Uterus (tissue), 4 donors: ENCODE measurements at places on chromosomes 1 and 21. TPM values are rescaled to one million over a fixed set of nuclear protein-coding genes. Genes with fewer than 3 reads are reported as not detected.

- DNase-seq, result no peak
Measured at GRCh38 chr1:192538407-192539296, 36.9 kb upstream of the RGS1 start.

- no peak for DNase-seq
Measured at GRCh38 chr1:190908691-190909090, 431.0 kb upstream of the BRINP3 start.

GRCh38 chr1:26287033-26287711, 7.3 kb downstream of the SH3BGRL3 start:
- no peak for DNase-seq

GRCh38 chr1:181166377-181167196, 78.1 kb downstream of the IER5 start:
- DNase-seq, result peak; percentile 66

- no peak for DNase-seq
Measured at GRCh38 chr1:7620196-7620595, 150.9 kb upstream of the VAMP3 start.

DNA sequence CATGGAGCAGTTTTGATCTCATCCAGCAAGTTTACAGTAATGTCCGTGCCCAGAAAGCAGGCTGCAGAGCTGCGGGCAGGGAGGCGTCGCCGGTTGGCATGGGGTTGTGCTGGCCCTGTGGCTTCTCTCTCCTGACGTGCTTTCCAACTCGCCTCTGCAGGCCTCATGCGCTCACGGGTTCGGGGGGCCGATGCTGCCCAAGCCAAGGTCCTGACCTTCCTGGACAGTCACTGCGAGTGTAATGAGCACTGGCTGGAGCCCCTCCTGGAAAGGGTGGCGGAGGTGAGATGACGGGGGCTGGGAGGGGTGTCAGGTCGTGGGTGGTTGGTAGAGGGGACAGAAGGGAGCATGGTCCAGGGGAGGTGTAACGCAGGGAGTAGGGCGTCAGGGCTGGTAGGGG, 176.1 kb downstream of the GALNT2 start:
- DNase-seq, result no peak

Gene L1TD1
- total RNA-seq, result not detected

Gene SELP
- total RNA-seq, result 26.8 TPM

Gene MAP3K7CL
- 4.1 TPM for total RNA-seq

Gene DMBX1
- not detected for total RNA-seq
